ENCODE measurements at places on chromosomes 11 and 22.

- DNase-seq: no peak
These were observed 9.2 kb upstream of the CCDC188 start for GRCh38 chr22:20160041-20160440.

- no peak for DNase-seq
These were observed 47.8 kb downstream of the ARHGAP42 start for GRCh38 chr11:100734743-100735527.

DNA sequence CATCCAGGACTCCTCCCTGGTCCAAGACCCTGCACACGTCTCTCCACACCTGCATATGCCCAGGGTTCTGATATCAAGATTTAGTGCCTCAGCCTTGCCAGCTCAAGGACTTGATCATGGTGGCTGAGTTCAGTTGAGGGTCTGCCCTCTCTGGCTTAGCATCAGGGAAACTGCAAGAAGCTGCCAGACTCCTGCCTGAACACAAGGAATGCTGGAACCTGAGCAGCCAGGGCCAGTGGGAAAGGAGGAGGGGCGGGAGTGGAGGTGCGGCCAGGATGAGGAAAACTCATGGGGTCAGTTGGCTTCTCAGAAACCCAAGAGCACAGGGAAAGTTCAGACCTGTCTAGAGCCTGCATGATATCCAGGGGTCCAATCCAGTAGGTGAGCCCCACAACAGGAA, 546.1 kb downstream of the BUD13 start:
- no peak for DNase-seq

GRCh38 chr11:35030716-35031213, 108.2 kb upstream of the CD44 start:
- DNase-seq: peak; percentile 71
